ENCODE measurements at places on chromosomes 3 and 15. TPM values are rescaled to one million over a fixed set of nuclear protein-coding genes. Genes with fewer than 3 reads are reported as not detected.

The TSEN2 gene
- total RNA-seq, result 23.6 TPM

The FAM131A gene
- 17.0 TPM for total RNA-seq

The TGFBR2 gene
- total RNA-seq, result 289 TPM

The NEIL1 gene
- total RNA-seq, result 43.7 TPM

The PRSS50 gene
- 0.41 TPM for total RNA-seq

The FBXL2 gene
- total RNA-seq, result 8.1 TPM

The LRRC2 gene
- total RNA-seq, result 1.2 TPM

GRCh38 chr3:71185733-71186455 lies 397.6 kb downstream of the FOXP1 start:
- no peaks in the 10 kb centered on the region for H3K36me3 ChIP-seq
- no peaks in the 10 kb centered on the region for H3K27me3 ChIP-seq
- no peak overlapping the region for H3K4me3 ChIP-seq
- peaks cover 2% of the 10 kb centered on the region for H3K4me1 ChIP-seq

GRCh38 chr3:33716227-33716626 lies 1.8 kb downstream of the CLASP2 start:
- H3K27ac ChIP-seq, result no peak overlapping the region
- H3K4me1 ChIP-seq, result peaks cover 21% of the 10 kb centered on the region
- no peak for DNase-seq
- H3K4me3 ChIP-seq, result peak overlapping the region; percentile 84
- no peaks in the 10 kb centered on the region for H3K27me3 ChIP-seq

- DNase-seq, result no peak
- no peaks in the 10 kb centered on the region for H3K4me1 ChIP-seq
- no peak overlapping the region for H3K27ac ChIP-seq
- no peak overlapping the region for H3K4me3 ChIP-seq
- H3K36me3 ChIP-seq, result peaks cover 32% of the 10 kb centered on the region
These were observed 119.1 kb downstream of the RASA2 start for GRCh38 chr3:141605883-141606282.

DNA sequence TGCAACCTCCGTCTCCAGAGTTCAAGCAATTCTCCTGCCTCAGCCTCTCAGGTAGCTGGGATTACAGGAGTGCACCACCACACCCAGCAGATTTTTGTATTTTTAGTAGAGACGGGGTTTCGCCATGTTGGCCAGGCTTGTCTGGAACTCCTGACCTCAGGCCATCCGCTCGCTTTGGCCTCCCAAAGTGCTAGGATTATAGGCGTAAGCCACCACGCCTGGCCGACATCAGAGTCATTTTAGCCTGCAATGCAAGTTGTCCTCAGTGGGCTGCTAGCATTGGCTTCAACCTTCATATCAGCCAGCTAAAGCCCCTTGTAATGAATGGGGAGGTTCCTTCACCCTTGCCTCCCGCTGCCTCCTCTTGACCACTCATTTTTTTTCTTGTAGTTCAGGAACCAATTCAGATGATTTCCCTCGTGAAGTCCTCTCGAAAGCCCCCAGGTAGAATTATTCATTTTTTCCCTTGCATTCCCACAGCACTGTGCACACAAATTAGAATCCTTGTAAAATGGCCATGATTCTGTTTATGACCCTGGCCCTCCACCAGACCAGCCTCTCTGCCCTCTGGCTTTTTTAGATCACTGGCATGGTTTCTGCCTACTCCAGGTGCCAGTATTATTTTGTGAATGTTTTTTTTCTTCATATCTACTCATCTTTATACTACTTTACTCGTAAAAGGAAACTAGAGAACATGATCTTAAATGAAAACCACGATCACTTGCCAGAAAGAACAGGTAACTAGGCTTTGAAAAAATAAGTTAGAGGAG lies 29.1 kb downstream of the FLNB start:
- H3K36me3 ChIP-seq, result no peaks in the 10 kb centered on the region
- no peak overlapping the region for H3K27ac ChIP-seq

GRCh38 chr15:31399544-31400171 lies 73.0 kb downstream of the KLF13 start:
- H3K27ac ChIP-seq, result no peak overlapping the region
- no peaks in the 10 kb centered on the region for H3K36me3 ChIP-seq
- no peak overlapping the region for H3K4me3 ChIP-seq
- no peaks in the 10 kb centered on the region for H3K27me3 ChIP-seq
- peaks cover 35% of the 10 kb centered on the region for H3K4me1 ChIP-seq

- no peak overlapping the region for H3K27ac ChIP-seq
- H3K36me3 ChIP-seq, result no peaks in the 10 kb centered on the region
- H3K27me3 ChIP-seq, result no peaks in the 10 kb centered on the region
- H3K4me3 ChIP-seq, result no peak overlapping the region
- no peaks in the 10 kb centered on the region for H3K4me1 ChIP-seq
- DNase-seq, result no peak
These were observed 161.8 kb downstream of the SNRK start for GRCh38 chr3:43448098-43448497.

- no peak for DNase-seq
- H3K27ac ChIP-seq, result no peak overlapping the region
- H3K4me3 ChIP-seq, result no peak overlapping the region
- H3K36me3 ChIP-seq, result no peaks in the 10 kb centered on the region
These were observed 73.6 kb upstream of the CGNL1 start for GRCh38 chr15:57302640-57303257.

- peak; percentile 52 for DNase-seq
- no peaks in the 10 kb centered on the region for H3K36me3 ChIP-seq
- H3K4me1 ChIP-seq, result no peaks in the 10 kb centered on the region
- no peak overlapping the region for H3K27ac ChIP-seq
- no peaks in the 10 kb centered on the region for H3K27me3 ChIP-seq
- H3K4me3 ChIP-seq, result no peak overlapping the region
These were observed 13.2 kb upstream of the PIK3R4 start for GRCh38 chr3:130759692-130760338.

- peaks cover 5% of the 10 kb centered on the region for H3K36me3 ChIP-seq
- H3K4me1 ChIP-seq, result peaks cover 94% of the 10 kb centered on the region
- no peak for DNase-seq
These were observed 54.3 kb downstream of the SMAD6 start for GRCh38 chr15:66756295-66756694.

GRCh38 chr3:51353131-51353530 lies 32.0 kb upstream of the MANF start:
- no peaks in the 10 kb centered on the region for H3K4me1 ChIP-seq
- no peak for DNase-seq
- H3K4me3 ChIP-seq, result no peak overlapping the region
- no peaks in the 10 kb centered on the region for H3K27me3 ChIP-seq
- no peak overlapping the region for H3K27ac ChIP-seq

GRCh38 chr3:130569461-130570365 lies 52.7 kb downstream of the COL6A6 start:
- no peak for DNase-seq
- H3K4me1 ChIP-seq, result no peaks in the 10 kb centered on the region
- H3K27me3 ChIP-seq, result no peaks in the 10 kb centered on the region
- H3K4me3 ChIP-seq, result no peak overlapping the region

DNA sequence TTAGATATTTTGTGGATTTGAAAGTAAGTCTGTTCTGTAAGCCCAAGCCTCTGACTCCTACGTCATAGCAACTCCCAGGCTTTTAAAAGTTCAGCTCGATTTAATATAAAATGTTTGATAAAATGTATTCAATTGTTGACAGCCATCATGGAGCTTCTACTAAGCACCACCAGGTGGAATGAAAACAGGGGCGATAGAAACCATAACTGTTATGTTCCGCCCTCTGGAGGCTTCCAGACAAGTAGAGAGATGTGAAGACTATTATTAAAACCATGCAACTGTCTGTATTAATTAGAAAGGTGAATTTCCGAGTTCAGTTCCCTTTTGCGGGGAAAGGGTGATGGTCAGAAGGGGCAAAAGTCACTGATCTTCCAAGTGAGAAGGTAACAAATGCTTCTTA lies 292.2 kb downstream of the NR2F2 start:
- H3K4me1 ChIP-seq, result no peaks in the 10 kb centered on the region
- H3K4me3 ChIP-seq, result no peak overlapping the region
- no peak overlapping the region for H3K27ac ChIP-seq
- H3K27me3 ChIP-seq, result no peaks in the 10 kb centered on the region
- H3K36me3 ChIP-seq, result no peaks in the 10 kb centered on the region

GRCh38 chr15:101221902-101222301 lies 29.9 kb downstream of the CHSY1 start:
- no peaks in the 10 kb centered on the region for H3K27me3 ChIP-seq
- DNase-seq, result no peak
- H3K4me3 ChIP-seq, result no peak overlapping the region
- no peak overlapping the region for H3K27ac ChIP-seq
- H3K36me3 ChIP-seq, result peaks cover 4% of the 10 kb centered on the region

DNA sequence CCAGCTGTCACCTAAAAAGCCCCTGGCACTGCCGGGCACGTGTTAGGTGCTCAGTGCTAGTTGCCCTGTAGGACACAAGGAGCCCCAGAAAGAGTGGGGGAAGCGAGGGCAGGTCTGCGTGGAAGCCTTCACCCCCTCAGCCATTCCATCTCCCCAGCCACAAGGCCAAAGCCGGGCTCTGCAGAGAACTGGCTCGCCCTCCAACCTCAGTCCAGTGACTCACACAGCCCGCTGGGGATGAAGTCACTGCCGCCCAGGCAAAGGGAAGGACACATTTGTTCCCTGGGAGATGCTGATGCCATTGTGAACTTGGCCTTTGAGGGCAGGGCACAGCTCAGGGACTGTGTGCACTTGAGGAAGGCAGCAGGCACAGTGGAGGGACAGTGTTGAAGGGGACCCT lies 48.1 kb downstream of the IQSEC1 start:
- H3K27ac ChIP-seq, result no peak overlapping the region
- no peaks in the 10 kb centered on the region for H3K27me3 ChIP-seq
- H3K36me3 ChIP-seq, result no peaks in the 10 kb centered on the region

All from lower lobe of right lung (tissue), 2 donors.